AG04450 (cell line): ENCODE measurements at places on chromosomes 2 and 18. TPM values are rescaled to one million over a fixed set of nuclear protein-coding genes. Genes with fewer than 3 reads are reported as not detected.

Gene TRIM43
- not detected in 2 replicates for polyA plus RNA-seq

Gene C2orf69
- 4.3 and 7.0 TPM in 2 replicates for polyA plus RNA-seq

Gene LDLRAD4
- polyA plus RNA-seq: not detected in 2 replicates

- DNase-seq: no peak
These were observed 55.0 kb downstream of the NDUFA10 start for GRCh38 chr2:239970004-239970623.

DNA sequence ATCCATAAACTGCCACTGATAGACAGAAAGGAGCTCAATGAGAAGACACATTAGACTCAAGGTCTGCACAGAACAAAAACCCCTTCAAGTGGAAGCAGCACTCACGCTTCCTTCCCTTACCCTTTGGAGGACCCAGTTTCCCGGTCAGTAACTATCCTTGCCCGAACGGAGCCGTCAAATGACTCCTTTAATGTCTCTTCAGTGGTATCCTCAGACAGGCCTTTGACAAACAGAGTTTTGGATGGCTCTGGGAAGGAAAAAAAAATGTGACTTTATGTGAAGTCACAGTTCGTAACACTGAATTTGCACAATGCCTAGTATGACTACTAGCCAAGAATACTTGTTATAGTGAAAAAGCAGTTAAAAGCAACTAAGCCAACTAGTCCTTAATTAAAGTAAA, 8.4 kb downstream of the NCL start:
- no peak for DNase-seq

DNA sequence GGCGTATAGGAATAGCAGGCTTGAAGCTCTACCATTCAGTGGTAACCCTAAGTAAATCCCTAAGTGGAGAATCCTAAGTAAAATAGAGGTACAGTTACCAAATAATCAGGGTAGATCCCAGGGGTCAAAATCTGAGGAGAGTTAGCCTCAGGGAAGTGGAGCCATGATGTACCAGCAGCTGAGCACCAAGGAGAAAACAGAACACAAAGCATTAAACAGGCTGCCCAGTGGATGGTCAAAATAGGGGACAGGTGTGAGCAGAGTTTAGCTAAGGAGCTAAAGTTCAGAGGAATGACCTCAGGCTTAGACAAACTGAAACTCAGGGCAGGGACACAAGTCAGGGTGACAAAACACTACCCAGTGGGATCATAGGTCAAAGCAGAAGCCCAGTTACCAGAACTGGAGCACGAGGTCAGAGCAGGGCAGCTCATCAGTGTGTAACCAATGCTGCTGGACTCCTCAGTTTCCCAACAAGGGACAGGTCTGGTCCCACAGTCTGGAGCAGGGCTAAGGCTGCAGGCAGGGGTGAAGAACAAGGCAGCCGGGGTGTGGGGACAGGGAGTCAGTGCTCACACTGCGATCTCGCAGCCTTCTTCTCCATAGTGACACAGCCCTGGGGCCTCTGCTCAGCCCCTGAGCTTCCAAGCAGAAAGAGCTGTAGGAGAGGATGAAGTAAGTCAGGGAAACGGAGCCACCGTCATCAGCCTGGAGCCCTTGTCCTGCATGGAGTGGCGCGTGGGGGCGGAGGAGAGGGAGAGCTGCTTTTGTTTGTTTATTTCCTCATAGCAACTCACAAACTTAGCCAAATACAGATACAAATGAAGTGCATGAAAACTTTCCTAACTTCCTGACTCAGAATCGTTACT, 264.0 kb downstream of the MREG start:
- DNase-seq: no peak
